Kidney tubule cell (primary cell): ENCODE measurements at places on chromosomes 12 and 14.

- no peak for DNase-seq
Measured at GRCh38 chr12:109503611-109504010, 26.2 kb downstream of the UBE3B start.

DNA sequence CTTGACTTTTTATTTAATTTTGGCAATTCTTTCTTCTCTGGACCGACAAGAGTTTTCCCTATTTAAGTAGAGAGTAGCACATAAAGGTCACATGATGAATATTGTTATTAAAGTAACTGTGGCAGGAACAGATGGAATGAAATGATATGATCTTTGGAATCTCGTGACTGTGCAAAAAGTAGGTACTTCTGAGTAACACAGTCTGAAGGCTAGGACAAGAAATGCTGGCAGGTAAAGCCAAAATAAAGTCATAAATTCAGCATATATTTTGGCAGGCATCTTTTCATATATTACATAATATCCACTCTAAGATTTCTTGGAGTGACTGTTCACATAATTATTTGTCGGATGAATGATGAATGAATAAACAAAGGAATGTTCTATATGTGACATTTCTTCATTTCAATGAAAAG is 121.4 kb downstream of the EFCAB11 start:
- no peak for DNase-seq

GRCh38 chr12:75364919-75365318 is 26.0 kb upstream of the GLIPR1L2 start:
- DNase-seq = no peak

- peak; percentile 64 for DNase-seq
Measured at GRCh38 chr12:122825773-122826724, 9.2 kb upstream of the HIP1R start.

- no peak for DNase-seq
Measured at GRCh38 chr12:54359762-54360351, 4.4 kb downstream of the GPR84 start.

GRCh38 chr12:108730365-108731104 is 783 bp downstream of the CORO1C start:
- peak; percentile 94 for DNase-seq

GRCh38 chr14:35398071-35398584 is 6.4 kb downstream of the NFKBIA start:
- DNase-seq = peak; percentile 52

DNA sequence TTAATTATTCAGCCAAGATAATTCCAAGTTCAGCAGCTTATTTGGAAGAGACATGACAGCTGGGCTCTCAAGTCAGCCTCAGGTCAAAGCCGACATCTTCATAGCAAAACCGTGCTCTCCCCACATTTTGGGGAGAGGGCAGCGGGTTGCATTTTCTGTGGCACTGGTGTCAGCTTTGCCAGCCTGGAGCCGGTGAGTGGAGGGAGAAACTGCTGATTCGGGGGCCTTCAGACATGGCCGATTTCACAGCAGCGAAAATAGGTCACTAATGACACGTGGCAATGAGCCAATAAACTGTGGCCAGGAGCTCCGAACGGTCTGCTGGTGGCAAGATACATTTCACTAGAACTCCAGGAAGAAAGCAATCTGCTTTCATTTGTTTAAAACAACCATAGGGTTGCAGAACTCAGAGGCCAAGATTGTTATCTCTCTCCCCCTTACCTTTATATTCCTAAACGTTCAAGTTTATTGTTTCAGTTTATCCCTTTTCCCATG is 173.2 kb downstream of the CAND1 start:
- DNase-seq = peak; percentile 69

DNA sequence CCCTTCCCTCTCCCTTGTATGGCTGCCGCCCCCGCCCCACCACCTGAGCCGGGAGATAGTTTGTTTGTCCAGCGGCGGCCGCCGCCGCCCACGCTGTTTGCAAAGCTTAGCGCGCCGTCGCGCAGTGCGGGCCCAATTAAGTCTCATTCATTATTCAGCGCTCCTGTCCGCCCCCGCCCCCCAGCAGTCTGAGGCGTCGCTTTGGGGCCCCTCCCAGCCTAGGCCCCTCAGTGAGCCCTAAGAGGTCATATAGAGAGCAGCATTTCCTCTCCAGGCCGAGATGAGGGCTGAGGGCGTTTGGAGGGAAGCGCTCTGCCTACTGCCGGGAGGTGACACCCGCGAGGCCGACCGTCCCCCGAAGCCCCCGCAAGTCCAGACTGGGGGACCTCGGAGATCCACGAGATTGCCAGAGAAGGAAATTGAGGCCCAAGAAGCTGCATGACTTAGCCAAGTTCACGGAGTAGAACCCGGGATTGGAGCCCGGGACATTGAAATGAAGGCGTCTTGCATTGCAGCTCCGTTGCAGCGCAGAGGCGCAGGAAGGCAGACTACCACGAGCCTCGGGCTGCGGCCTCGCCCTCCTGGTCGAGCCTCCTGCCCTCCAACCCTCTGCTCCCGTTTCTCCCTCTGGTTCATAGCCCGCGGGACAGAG is at the start of gene DNAJC22:
DNAJC22 (plus strand) TSS at position 230 of the 652 bp plus-strand sequence. CDS start 1,985 bp downstream, outside the sequence.
- no peak for DNase-seq

- peak; percentile 63 for DNase-seq
Measured at GRCh38 chr14:75711105-75711795, 50.2 kb downstream of the TTLL5 start.

DNA sequence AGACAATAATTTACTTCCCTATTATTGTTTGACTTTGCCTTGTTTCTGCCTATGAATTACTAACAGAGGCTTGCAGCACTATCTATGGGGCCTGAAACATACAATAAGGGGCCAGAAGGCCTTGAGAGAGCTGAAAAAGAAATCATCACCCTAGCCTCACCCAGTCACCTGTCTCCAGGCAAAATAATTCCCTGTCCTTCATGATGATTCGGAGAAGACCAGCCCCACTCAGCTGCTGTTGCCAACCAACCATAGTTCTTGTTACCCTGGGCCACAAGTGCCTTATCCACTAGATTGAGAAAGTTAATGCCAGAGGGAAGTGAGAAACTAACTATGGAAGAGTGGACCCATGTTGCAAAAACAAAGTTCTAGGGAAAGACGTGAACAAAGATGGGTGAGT is 97.1 kb downstream of the ARF6 start:
- peak; percentile 63 for DNase-seq

DNA sequence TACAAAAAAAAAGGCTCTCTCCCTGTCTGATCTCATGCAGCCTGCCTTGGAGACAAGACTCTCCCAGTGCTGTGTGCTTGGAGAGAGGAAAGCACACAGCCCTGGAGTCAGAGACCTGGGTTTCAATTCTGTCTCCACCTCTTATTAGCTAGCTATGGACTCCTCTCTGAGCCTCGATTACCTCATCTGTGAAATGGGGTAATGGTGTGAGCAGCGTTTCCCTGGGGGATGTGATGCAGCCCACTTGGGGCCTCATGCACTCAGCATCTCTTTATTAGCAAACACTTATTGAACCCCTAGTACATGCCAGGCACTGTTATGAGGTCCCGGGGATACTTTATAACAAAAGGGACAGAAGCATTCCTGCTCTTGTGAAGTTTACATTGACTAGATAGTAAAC is 12.5 kb downstream of the SDS start:
- DNase-seq = no peak

- DNase-seq = no peak
Measured at GRCh38 chr12:130987151-130987931, 33.6 kb downstream of the ADGRD1 start.

- DNase-seq = no peak
Measured at GRCh38 chr14:85483652-85484051, 46.3 kb upstream of the FLRT2 start.

- DNase-seq = no peak
Measured at GRCh38 chr12:26136688-26137087, 11.9 kb upstream of the BHLHE41 start.

GRCh38 chr12:76704693-76705092 is 59.2 kb upstream of the ZDHHC17 start:
- DNase-seq = peak; percentile 44

DNA sequence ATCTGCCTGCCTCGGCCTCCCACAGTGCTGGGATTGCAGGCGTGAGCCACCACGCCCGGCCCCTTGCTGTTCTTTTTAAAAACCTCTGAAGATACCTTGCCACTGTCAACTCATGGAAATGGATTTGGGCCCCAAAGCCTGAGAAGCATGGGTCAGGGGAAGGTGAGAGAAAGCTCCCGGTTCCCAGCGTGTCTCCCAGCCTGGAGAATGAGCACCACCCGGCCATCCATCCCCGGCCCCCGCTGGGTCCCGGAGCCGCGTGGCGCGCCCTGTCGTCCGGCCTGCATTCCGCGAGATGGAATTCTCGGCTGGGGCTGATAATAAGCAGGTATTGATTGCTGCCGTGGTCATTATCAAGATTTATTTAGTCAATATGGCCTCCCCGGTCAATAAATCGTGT is 126.5 kb upstream of the MYL2 start:
- no peak for DNase-seq

DNA sequence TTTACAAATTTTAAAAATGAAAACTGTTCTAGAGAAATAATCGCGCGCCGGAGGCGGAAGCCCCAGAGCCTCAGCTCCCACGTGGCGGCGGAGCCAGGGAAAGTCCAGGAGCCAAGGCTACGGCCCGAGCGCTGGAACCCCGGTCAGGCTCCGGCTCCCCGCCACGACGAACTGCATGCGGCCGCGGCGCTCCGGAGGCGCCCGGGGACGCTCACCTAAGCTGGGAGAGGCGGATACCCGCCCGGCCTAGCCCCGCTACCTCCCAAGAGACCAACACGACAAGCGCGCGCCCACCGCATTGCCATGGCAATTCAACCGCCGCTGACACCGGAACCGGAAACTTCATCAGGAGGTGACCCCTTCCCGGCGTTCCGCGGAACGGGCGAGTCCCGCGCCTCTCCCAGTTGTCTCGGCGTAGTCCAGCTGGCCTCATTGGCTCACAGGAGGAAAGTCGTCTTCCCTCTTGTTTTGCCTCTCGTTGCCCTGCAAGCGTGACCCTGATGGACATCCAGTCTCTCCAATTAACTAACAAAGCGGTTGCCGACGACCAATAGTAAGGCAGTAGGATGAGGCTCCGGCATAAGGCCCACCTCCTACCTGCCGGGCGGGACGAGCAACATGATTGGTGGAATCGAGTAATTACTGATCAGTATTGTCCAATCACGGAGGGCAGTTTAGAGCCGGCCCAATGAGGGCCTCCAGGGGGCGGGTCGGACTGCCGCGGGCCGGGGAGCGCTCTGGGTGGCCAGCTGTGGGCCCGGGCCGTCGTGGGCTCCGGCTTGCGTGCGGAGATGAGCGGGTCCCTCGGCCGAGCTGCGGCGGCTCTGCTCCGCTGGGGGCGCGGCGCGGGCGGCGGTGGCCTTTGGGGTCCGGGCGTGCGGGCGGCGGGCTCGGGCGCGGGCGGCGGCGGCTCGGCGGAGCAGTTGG is at the start of gene GLRX5:
GLRX5 (plus strand) TSS at position 752 of the 927 bp plus-strand sequence; CDS start at position 792, 40 bp downstream.
- DNase-seq = peak; percentile 100

DNA sequence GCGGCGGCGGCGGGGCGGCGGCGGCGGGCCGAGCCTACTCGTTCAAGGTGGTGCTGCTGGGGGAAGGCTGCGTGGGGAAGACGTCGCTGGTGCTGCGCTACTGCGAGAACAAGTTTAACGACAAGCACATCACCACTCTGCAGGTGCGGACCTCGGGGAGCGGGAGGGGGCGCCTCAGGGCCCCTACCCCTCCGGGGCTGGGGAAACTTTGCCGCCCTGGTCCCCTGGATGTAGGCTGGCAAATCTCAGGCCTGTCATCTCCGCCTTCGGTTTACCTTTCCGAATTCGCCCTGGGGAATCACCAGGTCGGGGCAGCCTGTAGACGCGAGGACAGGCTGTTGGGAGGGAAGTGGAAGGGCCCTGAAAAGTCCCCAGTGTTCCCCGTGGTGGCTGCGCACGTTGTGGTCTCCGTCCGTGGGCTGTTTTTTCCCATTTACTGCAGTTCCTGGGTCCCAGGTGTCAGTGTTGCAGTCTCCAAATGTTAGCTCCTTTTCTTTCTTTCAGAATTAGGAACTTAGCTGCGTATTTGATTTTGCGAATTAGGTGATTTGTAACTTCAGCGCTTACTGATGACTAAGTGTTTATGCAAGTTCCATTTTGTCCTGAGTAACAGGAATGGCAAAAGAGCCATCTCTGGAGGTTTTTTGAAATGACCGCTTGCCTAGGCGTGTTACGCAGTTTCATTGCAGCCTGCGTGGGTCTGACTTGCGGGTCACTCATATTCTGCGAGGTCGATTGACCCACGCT is 656 bp downstream of the RAB21 start:
- peak; percentile 67 for DNase-seq

- DNase-seq = peak; percentile 31
Measured at GRCh38 chr14:86035882-86036281, 505.9 kb downstream of the FLRT2 start.

DNA sequence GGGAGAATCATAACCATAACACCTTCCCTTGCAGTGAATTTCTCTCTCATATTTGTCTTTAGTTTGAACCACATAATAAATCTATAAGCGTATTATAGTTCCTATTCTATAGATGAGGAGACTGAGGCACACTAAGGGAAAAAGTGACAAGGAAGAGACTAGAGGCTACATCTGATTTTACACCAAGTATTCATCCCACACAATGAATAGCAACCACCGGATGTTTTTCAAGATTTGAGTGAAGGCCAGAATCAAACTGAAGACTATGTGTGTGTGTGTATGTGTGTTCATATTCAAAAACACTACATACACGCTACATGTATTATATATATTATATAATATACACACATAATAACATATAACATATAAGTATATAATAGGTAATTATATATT is 4.7 kb downstream of the ASB2 start:
- DNase-seq = no peak

DNA sequence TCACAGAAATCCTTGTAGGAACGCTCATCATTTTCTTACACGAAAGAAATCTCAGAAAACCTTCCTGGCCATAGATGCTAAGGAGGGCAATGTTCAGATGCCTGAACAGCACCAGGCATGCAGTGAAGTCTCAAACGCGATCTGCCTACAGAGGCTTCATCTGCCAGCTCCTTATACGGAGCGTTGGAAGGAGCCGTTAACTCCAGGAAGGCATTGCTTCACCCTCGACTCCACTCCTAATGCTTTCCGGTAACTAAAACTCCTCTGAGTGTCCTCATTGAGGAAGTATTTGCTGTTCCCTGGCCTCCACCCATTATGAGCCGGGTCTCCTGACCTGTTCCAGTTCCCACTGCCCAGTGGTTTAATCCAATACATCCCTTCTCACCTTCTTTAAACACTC is 502.7 kb downstream of the BCL11B start:
- no peak for DNase-seq

GRCh38 chr12:5648692-5649359 is 216.9 kb downstream of the NTF3 start:
- peak; percentile 51 for DNase-seq

DNA sequence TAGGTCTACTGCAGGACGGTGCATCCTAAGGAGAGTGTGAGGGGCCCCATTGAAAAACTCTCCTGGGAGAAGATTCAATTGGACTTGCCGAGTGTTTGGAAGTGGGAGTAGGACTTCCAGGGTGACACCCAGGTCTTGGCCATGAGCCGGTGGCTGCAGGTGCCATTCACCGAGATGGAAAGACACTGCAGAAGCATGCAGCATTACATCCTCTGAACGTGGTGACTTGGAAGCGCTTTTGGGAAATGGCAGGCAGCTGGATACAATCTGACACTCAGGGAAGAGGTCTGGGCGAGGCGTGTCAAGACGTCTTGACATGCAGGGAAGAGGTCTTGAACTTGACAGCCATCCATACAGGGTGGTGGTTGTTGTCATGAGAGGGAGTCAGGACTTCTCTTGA is 126.9 kb downstream of the PAPOLA start:
- DNase-seq = no peak

- peak; percentile 23 for DNase-seq
Measured at GRCh38 chr12:6824901-6825381, 3.3 kb upstream of the P3H3 start.

- no peak for DNase-seq
Measured at GRCh38 chr12:113347892-113348291, 10.5 kb upstream of the PLBD2 start.
